ENCODE measurements at places on chromosomes 3 and 15.

DNA sequence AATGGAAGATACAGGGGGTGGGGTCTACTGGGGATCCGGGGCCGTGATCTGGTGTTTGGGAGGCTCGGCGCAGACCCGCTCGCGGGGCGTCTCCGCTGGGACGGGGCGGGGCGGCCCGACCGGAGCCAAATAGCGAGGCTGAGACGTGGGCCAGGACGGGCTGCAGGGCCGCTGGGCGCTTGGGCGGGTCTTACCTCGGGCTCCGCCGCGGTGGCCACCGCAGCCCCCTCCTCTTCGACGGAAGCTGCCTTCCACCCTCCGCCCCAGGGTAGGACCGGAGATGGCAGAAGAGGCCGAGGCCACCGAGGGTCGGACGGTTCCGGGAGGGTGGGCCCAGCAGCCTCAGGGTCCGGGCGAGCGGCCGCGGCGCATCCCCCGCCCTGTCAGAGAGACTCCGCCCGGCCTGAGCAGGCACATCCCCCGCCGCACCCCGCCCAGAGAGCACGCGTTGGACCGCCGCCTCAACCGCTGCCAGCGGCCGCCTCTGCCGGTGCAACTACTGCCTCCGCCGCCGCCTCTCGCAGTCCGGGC lies 399 bp downstream of the MYO9A start:
- peak; percentile 46 for DNase-seq

- DNase-seq = no peak
Observed at GRCh38 chr15:83904107-83905040, 250.5 kb downstream of the ADAMTSL3 start.

- DNase-seq = no peak
Observed at GRCh38 chr15:89118481-89118989, 30.3 kb downstream of the ABHD2 start.

DNA sequence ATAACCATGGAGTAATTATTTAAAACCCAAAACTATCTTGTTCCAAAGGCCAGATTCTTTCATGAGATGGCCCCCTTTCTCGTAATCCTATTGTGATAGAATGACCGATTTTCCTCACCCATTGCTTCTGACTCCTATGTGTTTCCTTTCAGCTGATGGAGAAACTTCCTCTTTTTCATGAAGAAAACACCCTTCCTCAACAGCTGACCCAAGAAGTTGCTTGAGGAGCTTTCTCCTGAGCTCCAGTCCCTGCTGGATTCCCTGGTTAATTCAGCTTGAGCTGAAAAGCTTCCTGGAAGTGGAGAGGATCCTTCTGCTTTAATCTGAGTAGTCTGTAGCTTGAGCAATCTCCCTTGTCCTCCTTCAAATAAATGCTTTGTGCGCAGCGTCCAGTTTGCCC lies 75.0 kb downstream of the BFSP2 start:
- DNase-seq = no peak

DNA sequence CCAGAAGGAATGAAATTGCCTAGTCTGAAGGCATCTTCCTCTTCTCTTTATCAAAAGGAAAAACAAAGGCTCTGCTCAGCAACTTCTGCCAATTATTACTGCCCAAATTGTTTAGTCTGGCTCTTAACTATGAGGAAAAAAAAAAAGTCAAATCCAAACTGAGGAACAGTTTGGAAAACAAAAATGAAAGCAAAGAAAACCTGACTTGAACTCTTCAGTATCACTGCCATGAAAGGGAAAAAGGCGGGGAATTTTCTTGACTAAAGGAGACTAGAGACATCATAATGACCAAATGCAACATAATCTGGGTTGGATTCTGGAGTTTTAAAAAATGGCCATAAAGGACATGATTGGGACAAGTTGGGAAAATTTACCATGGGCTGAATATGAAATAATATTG lies 156.3 kb downstream of the STT3B start:
- DNase-seq = no peak

GRCh38 chr15:85454403-85454802 lies 74.0 kb downstream of the AKAP13 start:
- no peak for DNase-seq

GRCh38 chr15:64443016-64443415 lies 17.4 kb upstream of the ZNF609 start:
- no peak for DNase-seq

- no peak for DNase-seq
Observed at GRCh38 chr3:183381179-183381578, 47.2 kb downstream of the MCF2L2 start.

GRCh38 chr15:87420017-87420416 lies 836.5 kb downstream of the NTRK3 start:
- no peak for DNase-seq

- DNase-seq = peak; percentile 34
Observed at GRCh38 chr3:170740726-170741591, 129.0 kb downstream of the RPL22L1 start.

- DNase-seq = no peak
Observed at GRCh38 chr3:172591876-172592771, 68.9 kb upstream of the TNFSF10 start.

DNA sequence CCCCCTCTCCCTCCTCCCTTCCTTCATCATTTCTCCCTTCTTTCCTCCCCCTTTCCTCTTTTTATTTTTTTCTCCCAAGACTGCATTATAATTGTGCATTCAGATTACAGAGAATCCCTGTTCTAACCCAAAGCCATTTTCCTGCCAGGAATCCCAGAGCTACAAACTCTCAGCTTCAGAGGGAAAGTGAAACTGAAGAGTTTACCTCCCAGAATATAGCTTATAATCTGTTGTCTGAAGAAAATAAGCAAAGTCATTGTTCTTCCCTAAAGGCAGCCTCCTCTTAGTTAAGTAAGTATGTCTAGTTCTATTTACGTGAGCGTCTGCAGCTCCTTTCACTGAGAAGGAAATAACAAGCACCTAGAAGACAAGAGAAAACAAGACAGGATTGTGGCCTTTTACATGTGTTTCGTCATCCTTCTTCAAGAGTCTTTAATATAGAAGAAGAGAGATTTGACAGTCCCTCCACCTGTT lies 97.2 kb downstream of the CHST2 start:
- no peak for DNase-seq

- no peak for DNase-seq
Observed at GRCh38 chr3:43154980-43155379, 49.1 kb upstream of the POMGNT2 start.

DNA sequence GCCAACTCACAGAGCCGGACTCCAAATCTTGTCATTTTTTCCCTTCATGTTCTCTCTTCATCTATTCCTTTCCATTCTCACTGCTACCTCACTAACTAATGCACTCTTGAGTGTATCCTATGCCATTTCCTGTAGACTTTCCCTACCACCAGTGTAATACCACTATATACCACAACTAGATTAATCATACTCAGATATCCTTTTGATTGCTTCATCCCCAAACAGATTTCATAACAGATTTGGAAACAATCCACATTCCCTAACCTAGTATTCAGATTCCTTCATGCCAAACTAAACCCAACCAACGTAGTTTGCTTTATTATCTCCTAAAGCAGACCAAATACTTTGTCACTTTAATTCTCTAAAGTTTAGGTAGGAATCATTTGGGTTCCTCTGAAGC lies 2.6 kb upstream of the PLOD2 start:
- DNase-seq = peak; percentile 66

DNA sequence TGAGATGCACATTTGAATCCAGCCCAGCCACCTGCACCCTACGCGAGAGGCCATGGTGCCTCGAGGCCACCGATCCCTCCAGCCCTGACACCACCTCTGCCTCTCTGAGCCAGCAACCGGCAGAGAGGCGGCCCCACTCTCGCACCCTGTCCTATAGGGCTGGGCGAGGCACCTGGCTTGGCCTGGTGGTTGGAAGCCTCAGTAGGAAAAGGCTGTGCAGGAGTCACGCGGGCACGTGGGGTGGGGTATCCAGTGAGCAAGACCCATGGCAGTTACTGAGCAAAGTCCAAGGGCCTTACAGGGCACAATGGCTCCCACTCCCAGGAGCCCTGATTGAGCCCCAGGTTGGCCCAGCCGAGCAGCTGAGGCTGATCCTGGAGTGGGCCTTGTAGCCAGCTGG lies 12.4 kb upstream of the DUSP7 start:
- DNase-seq = no peak

- DNase-seq = no peak
Observed at GRCh38 chr15:101115786-101116680, 135.8 kb downstream of the CHSY1 start.

GRCh38 chr15:92797168-92798052 lies 102.7 kb upstream of the CHD2 start:
- peak; percentile 75 for DNase-seq

Data from NCI-H460 (cell line).